ENCODE measurements at places on chromosomes 6 and 20. TPM values are rescaled to one million over a fixed set of nuclear protein-coding genes. Genes with fewer than 3 reads are reported as not detected.

HCK gene
- total RNA-seq = not detected

MUC22 gene
- total RNA-seq = not detected

PNISR gene
- total RNA-seq = 96.5 TPM

TRIM40 gene
- total RNA-seq = not detected

MICB gene
- 13.8 TPM for total RNA-seq

ATP6V1G2 gene
- total RNA-seq = 8.8 TPM

POU3F2 gene
- total RNA-seq = not detected

PPP1R3G gene
- total RNA-seq = 0.40 TPM

SLC25A27 gene
- 8.2 TPM for total RNA-seq

RSPH9 gene
- total RNA-seq = 0.16 TPM

CDSN gene
- not detected for total RNA-seq

DNA sequence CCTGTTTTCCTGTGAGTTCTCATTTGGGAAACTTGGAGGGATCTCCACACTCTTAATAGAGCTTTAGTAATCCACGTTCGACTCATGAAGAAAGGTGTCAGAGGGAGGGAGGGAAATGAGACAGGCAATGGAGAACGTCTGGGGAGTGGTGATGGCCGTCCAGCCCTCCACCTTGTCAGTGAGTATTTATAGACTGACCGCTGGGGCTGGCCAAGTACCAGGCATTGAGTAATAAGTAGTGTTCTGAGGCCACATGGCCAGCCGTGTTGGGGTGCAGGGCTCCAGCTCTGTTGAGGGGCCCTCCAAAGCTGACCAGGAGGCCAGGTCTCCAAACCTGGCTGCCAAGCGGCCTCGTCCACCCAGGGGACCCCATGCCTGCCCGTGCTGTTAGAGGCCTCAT lies 11.3 kb upstream of the DSN1 start:
- DNase-seq = no peak

- no peak for DNase-seq
These were observed 280.6 kb downstream of the FARS2 start for GRCh38 chr6:5541751-5542432.

DNA sequence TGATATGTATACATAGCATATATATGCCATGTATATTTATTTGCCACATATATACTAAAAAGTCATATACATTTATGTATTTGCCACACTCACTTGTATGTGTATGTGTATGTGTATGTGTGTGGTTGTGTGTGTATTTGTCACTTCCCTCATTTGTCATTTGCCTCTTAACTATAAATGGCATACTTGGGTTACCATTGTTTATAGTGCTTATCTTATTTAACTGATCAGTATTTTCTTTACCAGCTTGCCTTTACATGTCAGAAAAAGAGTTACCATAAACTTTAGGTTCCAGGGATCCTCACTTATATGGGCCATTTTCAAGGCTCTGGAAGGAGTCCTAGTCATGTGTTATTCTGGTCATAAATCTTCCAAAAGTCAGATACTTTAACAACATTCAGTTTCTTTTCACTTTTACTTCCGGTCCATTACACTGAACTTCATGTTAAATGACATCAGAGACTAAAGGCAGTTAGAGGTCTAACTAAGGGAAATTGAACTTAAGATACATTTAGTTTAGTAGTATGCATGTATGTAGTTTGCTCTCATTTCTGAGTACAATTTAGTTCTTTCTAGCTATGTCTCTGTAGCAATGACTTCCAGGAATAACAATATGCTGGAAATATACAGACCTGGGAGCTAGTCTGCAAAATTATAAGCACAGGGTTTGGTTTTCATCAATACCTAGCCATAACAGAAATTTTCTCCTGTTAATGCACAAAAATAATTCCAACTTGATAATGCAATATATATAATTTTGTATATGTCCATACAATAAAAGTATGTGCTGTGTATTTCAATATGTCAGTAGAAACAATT lies 33.7 kb upstream of the HIVEP1 start:
- DNase-seq = no peak

DNA sequence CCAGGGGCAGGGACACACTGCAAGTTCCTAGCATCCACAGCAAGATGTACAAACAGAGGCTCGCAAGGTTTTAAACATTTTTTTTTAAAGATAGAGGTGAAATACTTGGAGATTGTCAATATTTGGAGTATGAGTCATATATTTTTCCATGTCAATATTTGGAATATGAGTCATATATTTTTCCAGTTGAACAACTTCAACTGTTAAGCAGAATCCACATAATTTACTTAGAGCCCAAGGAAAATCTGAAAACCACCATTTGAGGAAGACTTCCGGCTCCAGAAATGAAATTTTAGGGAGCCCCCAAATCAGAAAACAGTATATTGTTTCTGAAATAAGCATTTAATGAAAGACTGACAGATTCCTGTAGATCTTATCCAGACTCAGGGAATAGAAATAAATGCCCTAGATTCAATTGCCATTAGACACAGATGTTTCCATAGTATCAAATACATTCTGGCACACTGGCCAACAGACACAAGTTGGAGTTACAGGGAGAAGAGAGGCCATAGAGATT lies 51.6 kb upstream of the FAM184A start:
- DNase-seq = no peak

DNA sequence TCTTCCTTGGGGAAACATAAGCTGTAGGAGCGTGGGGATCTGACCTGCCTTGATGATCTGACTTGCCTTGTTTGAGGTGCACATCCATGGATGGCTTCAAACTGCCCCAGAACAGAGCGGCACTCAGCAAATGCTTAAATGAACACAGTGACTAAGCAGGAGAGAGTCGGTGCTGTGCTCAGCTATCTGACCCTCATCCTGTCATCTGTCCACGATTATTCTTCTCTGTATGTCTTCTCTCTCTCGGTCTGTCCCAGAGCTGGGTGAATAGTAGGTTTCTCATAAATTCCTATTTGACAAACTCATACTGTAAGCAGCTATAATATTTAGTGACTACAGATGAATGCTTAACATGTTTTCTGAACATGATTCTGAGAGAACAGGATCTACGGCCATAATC lies 37.3 kb downstream of the TRAM2 start:
- DNase-seq = no peak

GRCh38 chr6:116528780-116529179 lies 16.7 kb downstream of the TRAPPC3L start:
- DNase-seq = no peak

- DNase-seq = no peak
These were observed 37.7 kb upstream of the B4GALT5 start for GRCh38 chr20:49751397-49751736.

GRCh38 chr20:10228330-10228729 lies 9.7 kb downstream of the SNAP25 start:
- DNase-seq = no peak

DNA sequence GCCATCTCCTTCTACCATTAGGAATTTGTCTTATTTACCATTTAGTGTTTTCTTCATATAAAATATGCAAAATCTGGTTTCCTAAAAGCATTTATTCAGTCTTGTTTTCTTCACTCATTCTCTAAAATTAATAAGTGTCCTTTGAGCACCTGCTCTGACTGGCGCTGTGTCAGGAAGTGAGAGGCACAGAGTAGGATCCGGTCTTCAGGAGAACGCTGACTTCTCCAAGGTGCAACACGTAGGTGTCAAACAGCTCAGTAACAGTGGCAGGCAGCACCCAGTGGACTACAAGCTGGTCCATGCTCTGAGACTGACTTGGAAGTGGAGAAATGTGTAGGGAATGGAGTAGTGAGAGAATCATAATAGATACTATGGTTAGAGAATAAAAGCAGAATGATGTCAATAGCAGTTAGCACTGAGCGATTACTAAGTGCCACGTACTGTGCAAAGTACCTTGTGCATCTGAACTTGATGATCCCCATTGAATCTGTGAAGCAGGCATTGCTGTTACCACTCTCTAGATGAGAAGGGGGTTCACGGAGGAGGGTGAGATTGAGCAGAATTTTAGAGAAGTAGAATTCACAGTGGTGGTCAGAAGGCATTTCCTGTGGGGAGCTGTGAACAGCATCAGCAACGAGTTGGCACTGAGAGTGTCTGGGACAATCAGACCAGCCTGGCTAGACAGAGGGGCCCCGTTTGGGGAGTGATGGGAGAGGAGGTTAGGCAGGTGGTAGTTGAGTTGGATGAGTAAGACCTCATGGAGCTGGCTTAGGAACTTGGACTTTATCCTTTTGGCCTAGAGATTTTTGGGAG lies 569.8 kb downstream of the QKI start:
- no peak for DNase-seq

- peak; percentile 91 for DNase-seq
These were observed 3.6 kb upstream of the CCN2 start for GRCh38 chr6:131954775-131955107.

DNA sequence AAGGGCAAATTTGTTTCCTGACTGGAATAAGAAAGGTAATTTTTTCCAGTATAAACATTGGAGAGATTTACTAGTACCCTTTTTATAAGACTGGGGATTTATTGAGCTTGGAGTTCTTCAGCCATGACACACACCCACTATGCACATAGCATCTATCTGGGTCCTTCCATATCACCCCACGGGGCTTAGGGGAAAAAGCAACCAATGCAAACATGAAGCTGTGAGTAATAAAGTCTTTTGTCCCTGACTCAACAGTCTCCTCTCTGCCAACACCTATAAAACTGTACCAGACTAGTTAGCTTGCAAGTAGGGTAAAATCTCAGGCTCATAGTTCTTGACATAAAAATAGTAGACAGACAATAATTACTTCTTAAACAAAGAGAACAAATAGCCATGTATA lies 23.4 kb downstream of the COL21A1 start:
- DNase-seq = no peak

GRCh38 chr6:126064748-126065401 lies 78.5 kb downstream of the TRMT11 start:
- no peak for DNase-seq

GRCh38 chr20:33010133-33010504 lies 2.6 kb downstream of the BPIFB2 start:
- DNase-seq = no peak

DNA sequence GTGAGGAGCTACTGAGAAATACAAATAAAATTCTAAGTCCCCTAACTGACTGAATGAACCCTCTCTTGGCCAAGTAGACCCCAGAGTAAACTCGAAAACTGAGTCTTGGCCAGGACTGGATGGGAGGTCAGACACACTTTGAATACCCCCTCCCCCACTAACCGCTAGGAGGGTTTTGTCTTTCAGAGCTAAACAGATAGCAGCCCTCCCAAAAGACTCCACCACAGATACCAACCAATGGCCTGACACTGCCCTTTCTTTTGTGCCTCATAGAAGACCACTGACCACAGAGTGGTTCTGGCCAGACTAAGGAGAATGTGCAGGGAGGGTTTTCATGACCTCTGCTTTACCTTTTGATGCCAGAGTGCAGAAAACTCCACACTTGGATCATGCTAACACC lies 42.1 kb downstream of the SPACA1 start:
- DNase-seq = no peak
